Stimulated activated CD8-positive, alpha-beta memory T cell treated with anti-CD3 and anti-CD28 coated beads, Interleukin-7, amount 100 ng/mL, for 48 hours (primary cell): ENCODE measurements at places on chromosomes 7 and 10.

DNA sequence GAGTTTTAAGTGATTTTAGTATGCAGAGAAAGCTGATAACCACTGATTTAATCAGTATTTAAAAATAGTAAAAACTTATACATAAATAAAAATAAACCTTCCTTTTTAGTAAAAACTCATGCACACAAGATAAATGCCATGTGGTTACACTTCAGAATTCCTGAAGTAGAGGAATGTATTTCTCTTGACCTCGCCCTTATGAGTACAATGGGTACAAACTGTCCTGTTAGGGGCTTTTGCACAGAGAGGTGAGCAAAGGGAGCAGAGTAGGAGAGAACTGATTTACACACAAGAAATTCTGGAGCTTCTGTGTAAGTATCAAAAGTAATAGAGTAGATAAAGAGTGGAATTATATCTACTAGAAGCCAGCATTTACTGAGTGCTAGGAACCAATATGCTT, 279.6 kb downstream of the PPP1R3A start:
- no peak for DNase-seq

GRCh38 chr7:99170065-99170729, 26.3 kb upstream of the SMURF1 start:
- DNase-seq, result no peak

GRCh38 chr10:106504536-106504935, 660.0 kb downstream of the SORCS1 start:
- DNase-seq, result no peak

- DNase-seq, result no peak
Observed at GRCh38 chr7:6398943-6399342, 48.8 kb downstream of the DAGLB start.

DNA sequence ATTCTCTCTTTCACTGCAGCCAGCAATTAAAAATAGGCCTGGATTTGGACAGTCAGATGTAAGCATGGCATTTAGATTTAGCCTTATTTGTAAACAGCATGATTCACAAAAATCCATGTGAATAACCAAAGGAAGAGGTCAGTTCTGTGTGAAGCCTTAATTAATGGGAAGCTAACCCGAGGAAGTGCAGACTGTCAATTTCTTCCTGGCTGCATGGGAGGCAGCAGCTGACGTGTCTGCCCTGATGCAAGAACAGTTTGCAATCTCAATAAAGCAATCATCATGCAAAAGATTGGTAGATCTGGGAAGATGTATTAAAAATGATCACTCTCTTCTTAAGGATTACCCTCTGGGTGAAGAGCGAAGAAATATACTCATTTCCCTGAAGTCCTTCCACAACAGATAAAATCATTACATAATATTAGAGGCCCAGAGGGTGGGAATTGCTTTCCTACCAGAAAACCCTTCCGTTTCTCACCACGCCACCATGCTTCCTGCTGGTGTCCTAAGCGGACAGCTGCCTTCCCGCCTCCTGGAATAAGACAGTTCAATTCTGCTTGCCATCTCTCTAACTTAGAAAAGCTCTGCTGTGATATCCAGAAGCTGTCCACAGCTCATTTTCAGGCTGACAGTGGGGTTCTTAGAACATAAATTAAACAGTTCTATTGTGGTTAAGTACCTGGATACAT, 526.7 kb upstream of the NRP1 start:
- DNase-seq, result no peak

GRCh38 chr10:112520914-112521313, 73.9 kb downstream of the VTI1A start:
- no peak for DNase-seq

GRCh38 chr7:100804681-100805431, 22.5 kb downstream of the EPHB4 start:
- no peak for DNase-seq
